ENCODE measurements at places on chromosomes 2 and 18. TPM values are rescaled to one million over a fixed set of nuclear protein-coding genes. Genes with fewer than 3 reads are reported as not detected.

The RETSAT gene
- total RNA-seq: 23.0 TPM

The EIF2AK2 gene
- total RNA-seq: 51.0 TPM

The GALM gene
- total RNA-seq: 20.2 TPM

The LYG2 gene
- total RNA-seq: not detected

The SCYGR3 gene
- not detected for total RNA-seq

The CMPK2 gene
- 7.6 TPM for total RNA-seq

The TMEM198 gene
- 8.6 TPM for total RNA-seq

The TBR1 gene
- 1.7 TPM for total RNA-seq

The IL18R1 gene
- 1.6 TPM for total RNA-seq

The SH3BP4 gene
- total RNA-seq: 40.6 TPM

The SFT2D3 gene
- total RNA-seq: 12.0 TPM

The KLHL41 gene
- total RNA-seq: 209 TPM

The NPAS2 gene
- total RNA-seq: 9.5 TPM

The PPIL3 gene
- total RNA-seq: 49.1 TPM

The RAD51AP2 gene
- total RNA-seq: 0.27 TPM

The EFEMP1 gene
- 228 TPM for total RNA-seq

The GAL3ST2 gene
- total RNA-seq: 0.71 TPM

The EEF1B2 gene
- 166 TPM for total RNA-seq

The MOGAT1 gene
- not detected for total RNA-seq

The PFN4 gene
- 4.1 TPM for total RNA-seq

The LRRTM4 gene
- 12.3 TPM for total RNA-seq

The COL4A4 gene
- 11.7 TPM for total RNA-seq

The TEX44 gene
- not detected for total RNA-seq

The GALNT1 gene
- total RNA-seq: 93.7 TPM

The HOXD13 gene
- total RNA-seq: not detected

The ZNF804A gene
- 21.1 TPM for total RNA-seq

The ALK gene
- 9.5 TPM for total RNA-seq

The CAVIN2 gene
- total RNA-seq: 39.8 TPM

The GCG gene
- total RNA-seq: 0.99 TPM

The ARHGAP15 gene
- total RNA-seq: 20.8 TPM

The SERPINB3 gene
- not detected for total RNA-seq

The PDCD1 gene
- 0.16 TPM for total RNA-seq

The SLC16A14 gene
- total RNA-seq: 17.5 TPM

The CHRNA1 gene
- total RNA-seq: 9.1 TPM

The TXNDC2 gene
- total RNA-seq: not detected

The OSR1 gene
- total RNA-seq: 12.0 TPM

The MEP1B gene
- not detected for total RNA-seq

The ATL2 gene
- 175 TPM for total RNA-seq

The CCL20 gene
- total RNA-seq: not detected

The POTEJ gene
- total RNA-seq: 0.71 TPM

The CYTIP gene
- 1.8 TPM for total RNA-seq

The FAP gene
- 82.5 TPM for total RNA-seq

The RESP18 gene
- not detected for total RNA-seq

The AMER3 gene
- 11.8 TPM for total RNA-seq

The KCNG3 gene
- total RNA-seq: 2.0 TPM
